Gastrocnemius medialis (tissue), 4 donors: ENCODE measurements at places on chromosomes 7 and 10.

DNA sequence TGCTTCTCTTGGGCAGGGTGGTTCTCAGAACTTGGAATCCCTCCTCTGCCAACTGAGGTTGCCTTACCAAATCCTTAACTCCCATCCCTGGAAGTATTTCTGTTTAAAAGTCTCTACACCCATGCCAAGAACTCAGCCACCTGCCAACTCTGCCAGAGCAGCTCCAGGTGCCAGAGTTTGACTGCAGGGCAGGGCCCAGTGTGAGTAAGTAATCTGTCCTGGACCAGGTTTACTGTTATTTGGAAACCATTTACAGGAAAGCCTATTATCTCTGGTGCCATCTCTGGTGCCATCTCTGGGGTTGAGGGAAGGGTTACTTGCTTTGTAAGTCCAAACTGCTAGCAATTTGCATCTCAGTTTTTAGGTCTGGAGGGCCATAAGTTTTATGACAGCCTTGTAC, 2.5 kb downstream of the TSPAN15 start:
- H3K27me3 ChIP-seq, result no peaks in the 10 kb centered on the region
- H3K4me3 ChIP-seq, result no peak overlapping the region
- H3K4me1 ChIP-seq, result peaks cover 74% of the 10 kb centered on the region
- peak overlapping the region; percentile 95 for H3K27ac ChIP-seq

GRCh38 chr10:15784662-15785300, 65.1 kb upstream of the ITGA8 start:
- no peak overlapping the region for H3K4me3 ChIP-seq
- peaks cover 25% of the 10 kb centered on the region for H3K36me3 ChIP-seq
- no peak overlapping the region for H3K27ac ChIP-seq
- no peak for DNase-seq

DNA sequence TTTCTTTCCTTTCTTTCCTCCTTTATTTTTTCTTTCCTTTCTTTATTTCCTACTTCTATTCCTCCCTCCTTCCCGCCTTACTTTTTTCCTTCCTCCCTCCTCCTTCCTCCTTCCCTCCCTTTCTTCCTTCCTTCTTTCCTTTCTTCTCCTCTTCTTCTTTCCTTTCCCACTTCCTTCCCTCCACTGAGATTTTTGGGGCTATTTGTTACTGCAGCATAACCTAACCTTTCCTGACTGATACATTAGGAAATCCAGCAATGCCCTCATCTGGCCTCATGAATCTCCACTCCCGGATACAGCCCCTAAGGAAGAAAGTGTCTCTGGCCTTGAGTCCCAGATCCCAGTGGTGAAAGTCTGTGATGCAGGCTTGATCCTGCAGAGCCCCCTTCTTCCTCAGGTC, 38.6 kb upstream of the BAIAP2L1 start:
- H3K27me3 ChIP-seq, result no peaks in the 10 kb centered on the region
- H3K36me3 ChIP-seq, result no peaks in the 10 kb centered on the region
- H3K27ac ChIP-seq, result no peak overlapping the region
- no peak overlapping the region for H3K4me3 ChIP-seq

GRCh38 chr10:68955355-68955831, 577 bp upstream of the DDX21 start:
- H3K27ac ChIP-seq, result peak overlapping the region; percentile 92
- H3K4me3 ChIP-seq, result peak overlapping the region; percentile 98
- no peaks in the 10 kb centered on the region for H3K36me3 ChIP-seq
- no peak for DNase-seq

GRCh38 chr7:117661328-117661727, 181.5 kb downstream of the CFTR start:
- no peaks in the 10 kb centered on the region for H3K4me1 ChIP-seq
- no peaks in the 10 kb centered on the region for H3K36me3 ChIP-seq
- no peaks in the 10 kb centered on the region for H3K27me3 ChIP-seq
- no peak for DNase-seq
- H3K4me3 ChIP-seq, result no peak overlapping the region
- H3K27ac ChIP-seq, result no peak overlapping the region

- H3K27ac ChIP-seq, result no peak overlapping the region
- H3K36me3 ChIP-seq, result no peaks in the 10 kb centered on the region
- no peaks in the 10 kb centered on the region for H3K27me3 ChIP-seq
- DNase-seq, result no peak
- peaks cover 6% of the 10 kb centered on the region for H3K4me1 ChIP-seq
Observed at GRCh38 chr7:106418526-106418925, 133.7 kb upstream of the NAMPT start.

GRCh38 chr10:91347529-91347928, 62.6 kb upstream of the HECTD2 start:
- no peaks in the 10 kb centered on the region for H3K27me3 ChIP-seq
- peaks cover 30% of the 10 kb centered on the region for H3K4me1 ChIP-seq
- no peak overlapping the region for H3K4me3 ChIP-seq

GRCh38 chr7:77699056-77699455, 2.8 kb downstream of the RSBN1L start:
- H3K4me1 ChIP-seq, result peaks cover 41% of the 10 kb centered on the region
- no peak overlapping the region for H3K4me3 ChIP-seq
- DNase-seq, result no peak
- H3K27me3 ChIP-seq, result no peaks in the 10 kb centered on the region

- no peaks in the 10 kb centered on the region for H3K27me3 ChIP-seq
- no peak overlapping the region for H3K27ac ChIP-seq
- H3K4me1 ChIP-seq, result peaks cover 27% of the 10 kb centered on the region
- no peaks in the 10 kb centered on the region for H3K36me3 ChIP-seq
Observed at GRCh38 chr10:51651063-51651462, 48.3 kb downstream of the CSTF2T start.

DNA sequence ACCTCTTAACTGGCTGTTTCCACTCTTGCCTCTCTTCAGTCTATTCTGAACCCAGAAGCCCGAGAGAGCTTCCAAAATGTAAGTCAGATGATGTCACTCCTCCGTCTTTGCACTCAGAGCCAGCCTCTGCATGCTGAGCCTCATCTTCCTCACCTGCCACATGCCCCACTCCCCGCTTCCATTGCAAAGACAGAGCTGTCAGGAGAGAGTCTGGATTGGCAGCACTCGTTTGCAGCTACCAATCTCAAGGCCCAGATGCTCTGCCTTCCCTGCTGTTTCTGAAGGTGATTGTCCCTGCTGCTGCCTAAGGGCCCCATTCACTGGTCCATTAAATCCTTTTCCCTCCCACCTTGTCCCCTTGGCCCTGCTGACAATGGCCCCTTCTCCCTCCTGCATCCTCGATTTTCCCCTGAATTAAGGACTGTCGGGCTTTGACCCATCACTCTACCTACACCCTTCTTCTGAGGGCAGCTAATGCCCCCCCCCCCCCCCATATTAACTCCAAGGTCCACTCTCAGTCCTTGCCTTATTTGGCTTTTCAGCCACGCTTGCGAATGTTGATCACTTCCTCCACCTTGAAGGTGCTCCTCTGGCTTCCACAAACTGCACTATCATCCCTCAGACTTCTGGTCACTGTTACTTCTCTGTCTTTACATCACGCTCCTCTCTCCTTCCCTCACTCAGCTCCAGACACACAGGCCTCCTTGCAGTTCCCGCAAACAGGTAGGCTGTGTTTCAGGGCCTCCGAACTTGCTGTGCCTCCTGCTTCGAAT, 98.5 kb downstream of the CHN2 start:
- no peak for DNase-seq
- no peaks in the 10 kb centered on the region for H3K36me3 ChIP-seq
- H3K4me1 ChIP-seq, result no peaks in the 10 kb centered on the region
- no peaks in the 10 kb centered on the region for H3K27me3 ChIP-seq
- no peak overlapping the region for H3K4me3 ChIP-seq

GRCh38 chr10:119829429-119829828, 43.2 kb downstream of the MCMBP start:
- no peaks in the 10 kb centered on the region for H3K36me3 ChIP-seq
- no peak overlapping the region for H3K27ac ChIP-seq
- H3K4me3 ChIP-seq, result no peak overlapping the region
- H3K4me1 ChIP-seq, result no peaks in the 10 kb centered on the region

GRCh38 chr10:79349072-79349491, 1.8 kb downstream of the PPIF start:
- H3K4me3 ChIP-seq, result no peak overlapping the region
- peaks cover 13% of the 10 kb centered on the region for H3K4me1 ChIP-seq
- peak overlapping the region; percentile 97 for H3K27ac ChIP-seq

DNA sequence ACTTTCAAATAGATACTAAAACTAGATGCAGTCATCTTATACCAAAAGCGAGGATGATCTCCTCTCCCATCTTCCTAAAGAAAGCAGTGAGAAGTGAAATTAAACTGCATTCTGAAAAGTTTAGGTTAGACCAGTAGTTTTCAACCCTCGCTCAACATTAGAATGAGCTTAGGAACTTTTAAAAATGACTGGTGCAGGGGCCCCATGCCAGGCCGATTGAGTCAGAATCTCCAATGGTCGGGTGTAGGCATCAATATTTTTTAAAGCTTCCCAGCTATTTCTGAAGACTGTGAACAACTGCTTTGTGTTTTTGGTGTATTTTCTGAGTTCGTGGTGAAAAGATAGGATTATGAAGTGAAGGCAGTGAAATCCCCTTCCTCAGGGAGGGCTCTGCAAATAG, 146.0 kb downstream of the VTI1A start:
- H3K36me3 ChIP-seq, result no peaks in the 10 kb centered on the region
- H3K27ac ChIP-seq, result no peak overlapping the region
- H3K4me1 ChIP-seq, result no peaks in the 10 kb centered on the region
- H3K4me3 ChIP-seq, result no peak overlapping the region

- H3K27ac ChIP-seq, result no peak overlapping the region
- H3K4me1 ChIP-seq, result peaks cover 21% of the 10 kb centered on the region
- H3K4me3 ChIP-seq, result no peak overlapping the region
- H3K27me3 ChIP-seq, result no peaks in the 10 kb centered on the region
- DNase-seq, result no peak
Observed at GRCh38 chr10:124552691-124553276, 91.2 kb downstream of the LHPP start.

DNA sequence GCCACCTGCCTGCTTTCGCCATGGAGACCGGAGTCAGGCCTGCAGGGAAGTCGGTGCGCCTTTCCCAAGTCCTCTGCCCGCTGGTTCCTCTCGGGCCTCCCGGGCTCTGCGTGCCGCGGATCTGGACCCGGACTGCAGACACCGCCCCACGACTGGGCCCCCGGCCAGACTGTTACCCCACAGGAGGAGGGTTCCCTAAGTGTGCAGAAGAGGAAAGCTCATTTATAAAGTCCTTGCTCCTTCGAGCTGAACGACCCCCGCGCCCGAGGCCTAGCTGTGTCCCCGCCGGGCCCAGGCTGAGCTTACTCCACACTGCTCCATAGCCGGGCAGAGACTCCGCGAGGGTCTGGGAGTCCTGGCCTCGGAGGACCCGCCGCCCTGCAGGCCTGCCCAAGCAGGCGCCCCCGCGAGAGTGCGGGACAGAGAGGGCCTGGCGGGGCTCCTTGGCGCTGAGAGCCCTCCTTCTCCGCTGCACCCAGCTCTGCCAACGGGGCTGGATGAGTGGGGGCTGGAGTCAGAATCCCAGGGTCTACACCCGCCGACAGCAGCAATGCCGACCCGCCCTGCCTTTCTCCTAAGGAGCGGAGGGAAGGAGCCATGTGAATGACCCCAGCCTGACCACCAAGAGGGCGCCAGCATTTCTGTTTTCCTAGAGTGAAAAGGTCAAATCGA, 8.3 kb downstream of the EN2 start:
- no peaks in the 10 kb centered on the region for H3K4me1 ChIP-seq
- no peak overlapping the region for H3K27ac ChIP-seq
- no peak overlapping the region for H3K4me3 ChIP-seq

DNA sequence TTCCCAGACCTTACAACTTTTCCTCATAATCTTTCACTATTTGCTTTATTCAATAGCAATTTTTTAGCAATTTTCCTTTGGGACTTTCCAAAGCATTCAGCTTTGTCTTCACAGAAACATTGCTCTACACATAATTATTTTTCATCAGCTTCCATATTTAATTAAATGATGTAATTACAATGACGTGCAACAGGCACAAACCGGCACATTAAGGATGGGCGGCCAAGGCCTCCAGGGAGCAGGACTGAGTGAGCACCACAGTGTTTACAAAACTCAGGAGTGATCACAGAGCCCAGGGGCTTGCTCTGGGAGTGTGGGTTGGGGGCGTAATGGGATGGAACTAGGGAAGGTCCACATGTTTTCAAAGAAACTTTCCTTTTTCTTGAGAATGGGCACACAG, 69.8 kb downstream of the MAD1L1 start:
- H3K4me1 ChIP-seq, result peaks cover 11% of the 10 kb centered on the region
- peaks cover 3% of the 10 kb centered on the region for H3K36me3 ChIP-seq
- H3K27ac ChIP-seq, result no peak overlapping the region

- no peaks in the 10 kb centered on the region for H3K27me3 ChIP-seq
- no peak for DNase-seq
- no peaks in the 10 kb centered on the region for H3K4me1 ChIP-seq
- H3K36me3 ChIP-seq, result no peaks in the 10 kb centered on the region
- no peak overlapping the region for H3K4me3 ChIP-seq
Observed at GRCh38 chr7:128666200-128666599, 5.9 kb upstream of the GARIN1A start.

- H3K4me1 ChIP-seq, result no peaks in the 10 kb centered on the region
- no peaks in the 10 kb centered on the region for H3K27me3 ChIP-seq
- no peak for DNase-seq
- H3K4me3 ChIP-seq, result no peak overlapping the region
- H3K27ac ChIP-seq, result no peak overlapping the region
Observed at GRCh38 chr10:21432266-21432665, 93.2 kb downstream of the SKIDA1 start.

DNA sequence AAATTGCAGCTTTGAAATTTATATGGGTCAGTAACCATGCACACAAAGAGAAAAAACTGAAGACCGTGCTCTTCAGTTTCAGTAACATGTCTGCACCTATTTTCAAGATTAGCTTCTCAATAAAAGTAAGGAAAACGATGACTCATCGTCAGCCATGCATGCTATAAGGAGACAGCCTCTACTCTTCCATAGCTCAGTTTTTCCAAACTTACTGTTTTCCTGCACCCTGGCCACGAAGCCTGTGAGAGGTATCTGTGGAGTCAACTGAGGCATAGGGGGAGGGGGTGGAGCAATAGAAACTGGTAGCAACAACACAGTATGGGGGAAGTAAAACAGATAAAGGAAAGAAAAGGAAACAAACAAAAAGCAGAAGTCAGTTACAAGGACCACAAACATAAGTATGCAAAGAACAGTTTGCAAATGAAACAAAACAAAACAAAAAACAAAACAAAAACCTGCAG, 58.0 kb downstream of the PDSS1 start:
- no peak overlapping the region for H3K4me3 ChIP-seq
- H3K27me3 ChIP-seq, result no peaks in the 10 kb centered on the region
- no peaks in the 10 kb centered on the region for H3K4me1 ChIP-seq
- H3K36me3 ChIP-seq, result peaks cover 31% of the 10 kb centered on the region
- H3K27ac ChIP-seq, result no peak overlapping the region

DNA sequence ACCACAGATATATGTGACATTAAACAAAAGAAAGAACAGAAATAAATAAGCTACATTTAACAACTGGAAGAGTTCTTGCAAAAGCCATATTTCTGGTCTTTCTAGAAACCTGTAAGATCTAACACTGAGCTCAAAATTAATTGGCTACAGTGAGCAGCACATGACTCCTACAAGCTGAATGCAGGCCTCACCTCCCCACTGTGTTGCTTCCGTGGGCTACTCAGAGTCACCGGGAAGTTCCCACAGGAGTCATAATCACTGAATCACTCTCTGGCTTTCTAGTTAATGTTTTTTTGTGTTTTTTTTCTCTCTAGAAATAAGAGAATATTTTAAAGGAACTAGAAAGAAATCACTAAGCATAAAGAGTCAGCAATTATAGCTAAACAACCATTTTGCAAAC, 10.2 kb upstream of the MRPS24 start:
- no peak for DNase-seq
- H3K27ac ChIP-seq, result peak overlapping the region; percentile 80
- H3K36me3 ChIP-seq, result no peaks in the 10 kb centered on the region
- H3K4me1 ChIP-seq, result peaks cover 25% of the 10 kb centered on the region
- no peaks in the 10 kb centered on the region for H3K27me3 ChIP-seq
- H3K4me3 ChIP-seq, result no peak overlapping the region

GRCh38 chr7:107879400-107880035, 11.5 kb upstream of the DLD start:
- H3K4me1 ChIP-seq, result no peaks in the 10 kb centered on the region
- H3K4me3 ChIP-seq, result no peak overlapping the region
- no peak overlapping the region for H3K27ac ChIP-seq
- no peaks in the 10 kb centered on the region for H3K36me3 ChIP-seq
